ENCODE measurements at places on chromosomes 12 and 14.
A peak's percentile ranks its signal among the peaks of the same experiment; 100 is the strongest.

DNA sequence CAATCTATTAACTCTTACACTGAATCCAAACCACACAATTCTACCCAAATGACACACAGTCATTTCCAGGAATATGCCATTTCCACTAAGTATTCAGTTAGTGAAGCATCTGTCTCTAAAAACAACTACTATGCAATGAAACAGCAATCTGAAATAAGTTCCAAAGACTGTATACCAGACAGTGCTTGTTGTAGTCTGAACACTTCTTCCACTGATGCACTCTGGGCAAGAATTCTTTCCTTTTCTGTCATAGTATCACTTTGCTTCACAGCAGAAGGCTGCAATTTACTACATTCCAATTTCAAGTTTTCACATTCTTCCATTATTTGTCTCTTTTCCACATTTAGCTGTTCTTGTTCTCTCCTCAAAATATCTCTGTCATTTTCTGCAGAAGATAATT is 25.8 kb downstream of the TRIP11 start:
- DNase-seq: no peak

- no peak for DNase-seq
Observed at GRCh38 chr12:78088391-78088832, 257.7 kb downstream of the NAV3 start.

GRCh38 chr12:19694627-19695026 is 255.3 kb downstream of the AEBP2 start:
- DNase-seq: no peak

- DNase-seq: no peak
Observed at GRCh38 chr14:96349286-96350075, 13.7 kb downstream of the ATG2B start.

- no peak for DNase-seq
Observed at GRCh38 chr12:48008950-48009349, 4.7 kb upstream of the COL2A1 start.

GRCh38 chr14:90569606-90570387 is 173.0 kb downstream of the CALM1 start:
- DNase-seq: no peak

DNA sequence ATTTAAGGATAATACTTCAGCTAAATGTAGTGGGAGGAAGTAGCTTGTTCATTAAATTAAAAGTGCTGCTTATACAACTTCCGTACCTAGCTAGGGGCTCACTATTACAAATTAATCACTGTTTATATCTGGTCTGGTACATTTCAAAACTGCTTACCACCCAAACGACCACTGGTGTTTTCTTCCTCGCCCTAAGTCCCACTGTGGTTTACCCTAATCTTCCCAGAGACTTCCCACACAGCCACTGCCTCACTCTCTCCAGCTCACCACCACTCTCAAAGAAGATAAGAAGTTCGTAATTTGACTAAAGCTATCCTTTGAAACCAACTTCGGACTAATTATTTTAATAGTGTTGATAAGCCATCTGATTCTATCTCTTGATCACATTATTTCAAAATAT is 62.6 kb downstream of the PLXNC1 start:
- DNase-seq: no peak

DNA sequence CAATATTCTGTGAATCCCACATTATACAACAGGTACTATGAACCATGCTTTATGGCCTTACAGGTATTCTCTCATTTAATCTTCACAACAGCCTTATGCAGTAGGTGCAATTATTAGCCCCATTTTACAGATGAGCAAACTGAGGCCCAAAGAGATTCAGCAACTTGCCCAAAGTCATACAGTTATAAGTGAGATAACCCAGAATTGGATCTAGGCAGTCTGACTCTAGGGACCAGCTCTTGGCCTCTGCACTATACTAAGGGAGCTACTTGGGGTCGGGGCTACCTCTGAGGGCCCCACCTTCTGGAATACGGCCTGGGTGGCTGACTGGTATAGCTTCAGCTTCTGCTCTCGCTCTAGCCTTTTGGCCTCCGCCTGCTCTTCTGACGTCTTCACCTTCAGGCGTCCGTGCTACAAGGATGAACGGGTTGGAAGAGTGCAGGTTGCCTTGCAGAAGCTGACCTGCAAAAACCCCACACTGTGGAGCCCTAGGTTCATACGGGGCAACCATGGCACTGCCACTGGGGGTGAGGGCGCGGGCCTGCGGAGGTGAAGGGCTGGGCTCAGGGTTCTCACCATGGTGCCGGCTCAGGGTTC is 762 bp downstream of the RABGGTA start:
- no peak for DNase-seq

DNA sequence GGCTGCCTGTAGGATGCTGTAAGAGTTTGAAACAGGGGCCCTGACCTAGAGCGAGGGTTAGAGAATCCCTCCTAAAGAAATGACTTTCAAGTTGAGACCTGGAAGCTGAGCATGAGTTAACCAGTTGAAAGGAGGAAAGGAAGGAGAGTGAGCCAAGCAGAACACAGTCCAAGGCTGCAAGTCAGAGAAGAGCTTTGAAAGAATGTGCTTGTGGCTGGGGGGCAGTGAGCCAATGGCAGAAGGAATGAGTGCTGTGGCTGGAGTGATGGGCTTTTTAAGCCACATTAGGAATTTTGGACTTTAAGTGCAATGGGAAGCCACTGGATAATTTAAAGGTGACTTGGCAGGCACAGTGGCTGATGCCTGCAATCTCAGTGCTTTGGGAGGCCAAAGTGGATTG is 18.1 kb downstream of the CDKN1B start:
- no peak for DNase-seq

- no peak for DNase-seq
Observed at GRCh38 chr12:103986829-103987228, 21.2 kb downstream of the TDG start.

DNA sequence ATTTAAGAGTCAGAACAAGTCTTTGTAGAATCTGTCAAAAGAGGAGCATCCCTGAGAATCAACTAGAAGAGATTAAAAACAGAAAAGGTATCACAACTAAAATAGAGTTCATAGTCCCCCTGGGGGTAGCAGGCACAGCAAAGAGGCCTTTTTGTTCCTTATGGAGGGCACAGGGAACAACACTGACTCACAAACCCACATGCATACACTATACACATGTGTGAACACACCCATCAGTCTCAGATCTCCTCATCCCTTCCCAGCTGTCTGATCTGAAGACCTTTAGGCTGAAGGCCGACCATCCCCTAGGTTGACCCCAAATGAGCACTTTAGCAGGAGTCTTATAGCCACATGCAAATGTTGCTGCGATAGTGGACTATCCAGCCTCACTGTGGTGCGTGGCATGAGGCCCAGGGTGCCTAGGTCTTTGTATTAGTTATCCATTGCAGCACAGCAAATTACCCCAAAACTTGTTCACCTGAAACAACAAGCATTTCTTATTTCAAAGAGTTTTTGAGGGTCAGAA is 236.7 kb upstream of the EGLN3 start:
- no peak for DNase-seq

DNA sequence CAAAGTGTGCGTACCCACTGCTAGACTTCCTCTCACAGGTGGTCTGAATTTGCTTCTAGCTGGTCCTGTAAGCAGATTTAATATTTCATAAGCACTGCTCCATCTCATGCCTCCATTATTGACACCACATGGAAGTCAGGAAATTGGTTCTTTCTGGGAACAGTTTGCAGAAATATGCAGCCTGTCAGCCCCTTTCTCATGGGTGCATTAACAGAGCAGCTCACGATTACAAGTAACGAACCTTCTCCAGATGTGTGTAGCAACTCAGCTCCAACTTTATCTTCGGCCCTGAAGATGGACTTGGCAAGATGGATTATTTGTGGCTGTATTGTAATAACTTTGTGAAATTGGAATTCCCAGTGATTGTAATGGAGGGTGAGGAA is 214.5 kb upstream of the DDHD1 start:
- no peak for DNase-seq

- no peak for DNase-seq
Observed at GRCh38 chr14:86797075-86797351, 1196.0 kb downstream of the GALC start.

- DNase-seq: no peak
Observed at GRCh38 chr12:6792522-6793201, 3.3 kb downstream of the CD4 start.

DNA sequence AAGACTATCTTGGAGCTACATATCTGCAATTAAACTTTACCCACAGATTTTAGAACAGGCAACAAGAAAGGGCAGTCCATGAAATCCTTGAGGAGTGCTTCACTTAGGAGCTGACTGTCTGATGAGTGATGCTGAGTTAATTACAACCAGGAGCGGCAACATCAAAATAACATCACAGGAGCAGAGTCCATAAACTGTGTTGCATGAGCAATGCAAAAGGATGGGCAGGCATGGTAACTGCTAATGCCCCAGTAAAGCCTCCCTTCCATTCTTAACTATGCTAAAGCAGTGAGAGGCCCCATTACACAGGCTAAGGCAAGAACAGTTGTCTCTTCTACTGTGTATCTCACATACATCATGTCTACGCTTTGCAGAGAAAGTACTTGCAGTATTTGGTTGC is 156.6 kb downstream of the PAX9 start:
- DNase-seq: no peak

DNA sequence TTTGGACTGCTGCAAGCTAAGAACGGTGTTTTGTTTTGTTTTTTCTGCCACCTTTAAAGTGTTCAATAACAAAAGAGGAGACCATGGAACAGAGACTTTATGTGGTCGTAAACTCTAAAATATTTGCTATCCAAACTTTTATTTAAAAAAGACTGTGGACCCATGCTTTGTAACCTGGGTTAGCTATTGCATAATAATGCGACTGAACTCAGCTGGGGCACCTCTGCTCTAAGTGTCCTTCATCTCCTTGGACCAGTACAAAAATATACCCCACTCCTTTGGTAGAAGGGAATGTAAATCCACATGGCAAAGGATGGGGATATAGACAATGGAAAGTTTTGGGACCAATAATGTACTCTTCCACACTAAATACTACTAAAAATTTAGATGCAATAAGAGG is 65.5 kb downstream of the GPATCH2L start:
- no peak for DNase-seq

DNA sequence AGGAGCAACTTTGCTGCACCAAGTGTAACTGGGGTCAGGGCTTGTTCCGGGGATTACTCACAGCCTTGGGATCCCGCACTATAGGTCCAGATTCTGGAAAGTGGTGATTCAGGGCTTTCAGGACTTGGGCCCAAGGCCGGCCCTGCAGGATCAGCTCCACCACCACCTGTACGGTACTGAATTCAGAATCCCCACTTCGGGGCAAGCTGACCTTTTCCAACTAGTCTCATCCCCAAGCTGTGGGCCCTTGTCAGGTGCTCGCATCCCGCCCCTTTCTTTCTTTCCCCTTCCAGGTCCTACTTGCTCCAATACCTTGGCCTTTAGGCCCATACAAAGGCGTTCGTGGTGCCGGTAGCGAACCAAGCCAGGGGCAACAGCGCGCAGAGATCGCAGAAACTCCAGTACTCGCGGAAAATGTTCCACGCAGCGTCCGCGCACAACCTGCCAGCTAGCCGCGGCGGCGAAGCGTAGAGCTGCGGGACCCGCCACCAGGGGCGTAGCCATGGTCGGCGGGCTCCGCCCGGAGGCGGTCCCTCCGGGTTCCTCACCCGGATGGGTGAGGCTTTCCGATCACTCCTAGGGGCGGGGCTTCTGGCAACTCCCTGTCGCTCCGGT is 487 bp downstream of the TINF2 start:
- peak; percentile 97 for DNase-seq

- no peak for DNase-seq
Observed at GRCh38 chr12:84148335-84148734, 764.3 kb downstream of the SLC6A15 start.

- DNase-seq: no peak
Observed at GRCh38 chr12:105485321-105485910, 154.9 kb downstream of the C12orf75 start.

DNA sequence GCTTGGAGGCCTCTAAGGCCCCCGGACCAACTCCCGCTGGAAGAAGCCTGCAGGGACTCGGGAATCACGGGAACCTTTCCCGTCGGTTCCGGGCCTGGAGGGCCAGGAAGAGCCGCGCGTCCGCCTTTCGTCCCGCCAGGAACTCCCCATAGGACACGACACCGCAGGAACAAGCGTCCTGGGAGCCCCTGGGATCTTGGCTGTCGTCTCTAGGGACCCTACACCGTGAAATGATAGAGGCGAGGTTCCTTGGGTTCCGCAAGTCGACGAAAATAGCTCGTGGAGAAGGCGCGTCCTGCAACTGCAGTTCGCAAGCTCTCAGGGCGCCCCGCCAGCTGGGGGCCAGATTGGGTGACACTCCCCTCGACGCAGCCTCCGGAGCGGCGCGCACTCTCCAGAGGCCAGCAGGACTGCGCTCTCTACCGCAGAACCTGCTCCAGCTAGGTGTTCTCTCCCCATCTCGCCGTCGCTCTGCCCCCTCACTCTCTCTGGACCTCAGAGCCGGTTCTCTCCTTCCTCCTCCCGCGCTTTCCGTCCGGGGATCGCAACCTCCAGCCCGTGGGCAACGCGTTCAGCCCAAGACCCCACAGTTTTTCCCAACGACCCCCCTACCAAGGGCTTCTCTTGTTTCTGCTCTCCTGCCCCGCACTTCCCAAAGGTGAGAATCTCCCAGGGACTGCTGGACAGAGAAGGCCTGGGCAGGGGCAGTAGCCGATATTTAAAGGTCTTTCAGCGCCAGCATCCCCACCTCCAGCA is 776 bp downstream of the BMP4 start:
- DNase-seq: peak; percentile 85
